ENCODE measurements at places on chromosomes 11 and 22. TPM values are rescaled to one million over a fixed set of nuclear protein-coding genes. Genes with fewer than 3 reads are reported as not detected.

Gene USP2
- 0.30 TPM for total RNA-seq

Gene SEPTIN5
- total RNA-seq, result 7.2 TPM

Gene H19
- 6.6 TPM for total RNA-seq

Gene VSIG10L2
- total RNA-seq, result not detected

Gene LSP1
- 1.3 TPM for total RNA-seq

Gene TRIM49
- not detected for total RNA-seq

Gene TRIM48
- not detected for total RNA-seq

Gene C11orf21
- not detected for total RNA-seq

Gene TEX54
- total RNA-seq, result not detected

Gene CNGA4
- not detected for total RNA-seq

Gene TCF20
- 15.1 TPM for total RNA-seq

Gene SCN4B
- total RNA-seq, result 0.07 TPM

Gene NCAM1
- total RNA-seq, result not detected

Gene SPDYC
- total RNA-seq, result not detected

Gene ELFN2
- total RNA-seq, result 7.6 TPM

Gene INSC
- total RNA-seq, result not detected

Gene BRSK2
- 5.6 TPM for total RNA-seq

Gene LRRN4CL
- total RNA-seq, result 0.07 TPM

Gene CNIH2
- 2.9 TPM for total RNA-seq

Gene NLRP10
- total RNA-seq, result not detected

Gene CRY2
- total RNA-seq, result 3.3 TPM

Gene OR5B17
- not detected for total RNA-seq

Gene OR51B4
- total RNA-seq, result not detected

Gene TBRG1
- total RNA-seq, result 22.0 TPM

Gene TUB
- total RNA-seq, result 5.2 TPM

Gene KCNK7
- 1.4 TPM for total RNA-seq

Gene SCGB1D2
- total RNA-seq, result not detected

Gene MB
- total RNA-seq, result 7.1 TPM

Gene DDTL
- 1.7 TPM for total RNA-seq

Gene CRYBB2
- not detected for total RNA-seq

Gene LRRC56
- total RNA-seq, result 0.87 TPM

Gene PELI3
- total RNA-seq, result 6.1 TPM

Gene SPTBN2
- 11.2 TPM for total RNA-seq

Gene SLC1A2
- total RNA-seq, result 0.35 TPM

Gene C11orf91
- 1.3 TPM for total RNA-seq

Gene ANO5
- 0.89 TPM for total RNA-seq

Gene VWCE
- 0.50 TPM for total RNA-seq

Gene OR5D16
- total RNA-seq, result not detected

Gene PRG2
- total RNA-seq, result not detected

Gene GAL
- 22.8 TPM for total RNA-seq

Gene ZNF214
- total RNA-seq, result 0.76 TPM

Gene VEGFB
- 42.7 TPM for total RNA-seq

Gene FAM89B
- 57.0 TPM for total RNA-seq

Gene CXCR5
- 0.03 TPM for total RNA-seq

Gene MYO18B
- not detected for total RNA-seq

Gene TRIM34
- total RNA-seq, result 3.9 TPM

Gene ATG2A
- 23.4 TPM for total RNA-seq

Gene MIF
- 493 TPM for total RNA-seq

Gene KCNK4
- not detected for total RNA-seq

Gene MICAL2
- total RNA-seq, result 90.2 TPM

Gene CCDC116
- total RNA-seq, result 0.06 TPM

Gene MMP10
- 1.5 TPM for total RNA-seq

Gene FADS2
- total RNA-seq, result 335 TPM

Gene BTBD18
- not detected for total RNA-seq

Gene KDM4D
- total RNA-seq, result 0.45 TPM

Data from A549 treated with RU486 at 1 μM for 4 hours (cell line).